Activated CD8-positive, alpha-beta memory T cell treated with anti-CD3 and anti-CD28 coated beads for 4 hours (primary cell): ENCODE measurements at places on chromosomes 3 and 15.

DNA sequence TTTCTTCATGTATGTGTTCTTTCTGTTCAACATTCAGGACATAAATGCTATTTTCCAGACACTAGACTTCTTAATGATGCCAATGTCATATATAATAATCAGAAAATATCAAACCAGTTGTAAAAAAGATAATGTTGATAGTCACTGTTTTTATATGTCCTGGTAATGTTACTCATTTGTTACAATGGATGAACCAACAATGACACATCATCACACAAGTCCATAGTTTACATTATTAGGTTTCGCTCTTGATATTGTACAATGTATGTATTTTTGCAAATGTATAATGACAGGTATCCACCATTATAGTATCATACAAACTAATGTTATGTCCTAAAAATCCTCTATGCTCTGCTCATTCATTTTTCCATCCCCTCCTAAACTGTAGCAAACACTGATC is 243.8 kb upstream of the CDIN1 start:
- DNase-seq: no peak

DNA sequence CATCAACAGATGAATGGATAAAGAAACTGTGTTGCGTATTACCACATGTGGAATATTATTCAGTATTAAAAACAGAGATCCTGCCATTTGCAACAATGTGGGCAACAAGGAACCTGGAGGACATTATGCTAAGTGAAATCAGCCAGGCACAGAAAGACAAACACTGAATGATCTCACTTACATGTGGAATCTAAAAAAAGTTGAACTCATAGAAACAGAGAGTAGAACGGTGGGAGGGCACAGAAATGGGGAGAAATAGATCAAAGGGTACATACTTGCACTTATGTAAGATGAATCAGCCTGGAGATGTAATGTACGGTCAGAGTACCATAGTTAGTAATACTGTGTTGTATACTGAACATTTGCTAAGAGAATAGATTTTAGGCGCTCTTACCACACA is 29.8 kb upstream of the MUC13 start:
- no peak for DNase-seq

DNA sequence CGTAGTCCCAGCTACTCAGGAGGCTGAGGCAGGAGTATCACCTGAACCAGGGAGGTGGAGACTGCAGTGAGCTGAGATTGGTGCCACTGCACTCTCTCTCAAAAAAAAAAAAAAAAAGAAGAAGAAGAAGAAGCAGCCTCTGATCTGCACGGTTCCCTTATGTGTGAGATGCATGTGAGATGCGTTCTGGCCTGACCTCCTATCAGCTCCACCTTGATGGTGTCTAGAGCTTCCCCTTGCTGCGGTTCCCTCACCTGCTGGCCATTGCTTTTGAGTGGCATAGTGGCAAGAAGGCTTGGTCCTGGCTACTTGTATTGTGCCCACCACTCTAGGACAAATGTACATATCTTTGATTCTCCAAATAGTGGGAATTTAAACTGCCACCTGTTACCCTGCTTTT is 49.4 kb upstream of the CFAP161 start:
- no peak for DNase-seq

DNA sequence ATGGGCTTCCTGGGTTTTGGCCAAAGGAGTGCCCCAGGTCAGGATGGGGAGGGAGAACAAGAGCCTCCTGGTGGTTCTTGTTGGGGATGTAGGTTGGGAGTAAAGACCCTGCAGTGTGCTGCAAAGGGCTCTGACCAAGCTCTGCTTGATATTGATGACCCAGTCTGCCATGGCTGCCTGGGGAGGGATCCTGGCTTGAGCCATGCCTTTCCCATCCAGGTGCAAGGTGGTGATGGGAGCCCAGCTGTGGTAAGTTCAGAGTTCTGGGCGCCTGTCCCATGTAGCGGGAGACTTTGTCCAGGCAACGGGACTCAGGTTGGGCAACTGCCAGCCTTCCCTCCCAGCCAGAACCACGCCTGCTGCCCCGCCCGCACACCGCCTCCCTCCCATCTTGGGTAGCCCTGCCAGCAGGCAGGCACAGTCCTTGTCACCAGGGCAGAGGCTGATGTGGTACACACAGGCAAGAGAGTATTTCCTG is 2.6 kb downstream of the GNAI2 start:
- no peak for DNase-seq

DNA sequence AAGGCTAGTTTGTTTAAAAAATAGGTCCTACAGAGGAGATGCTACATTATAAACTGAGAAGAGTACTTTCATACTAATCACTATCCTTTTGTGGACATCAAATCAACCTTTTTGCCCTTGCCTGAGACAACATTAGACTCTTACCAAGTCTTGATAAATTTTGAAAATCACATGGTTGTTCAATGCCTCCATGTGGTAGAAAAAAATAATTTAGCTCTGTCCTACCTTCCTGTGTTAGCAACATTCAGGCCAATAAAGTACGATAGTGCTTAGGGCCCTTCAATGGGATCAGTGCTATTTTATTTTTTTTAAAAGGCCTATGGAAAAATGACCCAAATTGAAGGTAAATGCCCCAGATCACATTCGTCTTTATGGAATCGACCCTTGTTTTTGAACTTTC is 5.0 kb upstream of the UBE2E1 start:
- DNase-seq: no peak

DNA sequence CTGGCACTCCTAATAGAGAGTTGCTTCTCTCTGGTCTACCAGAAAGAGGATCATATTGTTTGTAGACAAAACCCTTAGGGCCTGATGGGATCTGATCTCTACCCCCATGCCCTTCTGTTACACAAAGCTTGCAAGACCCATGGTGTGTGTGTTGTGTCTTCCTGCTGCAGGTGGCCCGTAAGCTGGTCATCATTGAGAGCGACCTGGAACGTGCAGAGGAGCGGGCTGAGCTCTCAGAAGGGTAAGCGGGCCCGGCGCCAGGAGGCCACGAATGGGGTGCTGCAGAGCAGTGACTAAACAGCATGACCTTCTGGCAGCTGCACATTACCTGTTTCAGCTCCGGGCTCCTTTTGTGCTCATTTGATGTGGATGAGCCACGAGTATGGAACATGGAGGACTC is 18.2 kb downstream of the TPM1 start:
- no peak for DNase-seq

GRCh38 chr3:100044369-100044768 is 69.9 kb downstream of the FILIP1L start:
- no peak for DNase-seq

DNA sequence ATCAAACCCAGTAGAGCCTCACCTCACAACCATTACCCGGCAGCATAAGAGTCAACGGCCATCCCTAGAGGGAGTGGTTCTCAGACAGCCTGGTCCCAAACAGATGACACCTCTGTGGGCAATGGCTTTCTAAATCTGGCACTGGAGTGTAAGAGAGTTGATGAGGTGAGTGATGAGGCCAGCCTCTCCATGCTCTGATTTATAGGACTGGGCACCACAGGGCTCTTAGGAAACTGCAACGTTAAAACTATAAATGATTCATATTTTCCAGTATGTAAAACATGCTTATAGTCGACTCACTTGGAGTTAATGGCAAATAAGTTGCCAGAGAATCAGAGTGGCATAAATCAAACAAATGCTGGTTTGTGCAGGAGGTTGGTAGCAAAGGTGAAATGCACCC is 187.7 kb downstream of the GREM1 start:
- no peak for DNase-seq

DNA sequence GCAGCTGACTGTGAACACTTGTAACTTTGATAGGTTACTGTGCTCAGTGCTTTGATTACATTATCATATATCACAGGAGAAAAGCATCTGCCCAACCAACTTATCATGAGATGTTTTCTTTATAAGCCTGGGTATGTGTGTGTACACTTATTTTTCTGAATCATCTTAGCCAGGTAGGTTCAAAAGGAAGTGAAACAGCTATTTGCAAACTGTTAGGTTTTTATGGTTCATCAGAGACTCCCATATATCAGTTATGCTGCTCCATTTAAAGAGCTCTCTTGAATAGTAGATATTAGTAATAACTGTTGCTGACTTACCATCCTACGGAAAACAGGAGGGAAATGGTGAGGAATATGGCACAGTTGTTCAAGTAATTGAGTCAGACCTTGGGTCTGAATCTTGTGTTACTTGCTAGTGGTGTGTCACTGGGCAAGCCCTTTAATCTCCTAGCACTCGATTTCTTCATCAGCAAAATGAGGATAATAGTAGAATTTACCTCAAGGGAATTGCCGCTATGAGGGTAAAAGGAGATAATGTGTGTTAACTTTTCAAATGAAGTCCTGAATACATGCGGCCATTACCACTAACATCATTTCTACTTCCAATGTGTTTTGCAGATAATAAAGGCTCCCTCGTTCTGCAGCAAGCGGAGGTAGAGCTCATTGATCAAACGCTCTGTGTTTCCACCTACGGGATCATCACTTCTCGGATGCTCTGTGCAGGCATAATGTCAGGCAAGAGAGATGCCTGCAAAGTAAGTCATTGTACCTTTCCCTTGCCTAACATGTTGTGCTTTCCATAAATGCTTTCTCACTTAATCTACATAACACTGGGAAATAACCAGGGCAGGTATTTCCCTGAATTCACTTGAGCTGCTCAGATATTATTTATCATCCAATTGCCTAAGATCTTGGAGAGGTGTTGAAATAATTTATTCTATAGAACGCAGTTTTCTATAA is 7.8 kb upstream of the C3orf52 start:
- DNase-seq: no peak

GRCh38 chr15:31338318-31338878 is 11.8 kb downstream of the KLF13 start:
- DNase-seq: no peak

DNA sequence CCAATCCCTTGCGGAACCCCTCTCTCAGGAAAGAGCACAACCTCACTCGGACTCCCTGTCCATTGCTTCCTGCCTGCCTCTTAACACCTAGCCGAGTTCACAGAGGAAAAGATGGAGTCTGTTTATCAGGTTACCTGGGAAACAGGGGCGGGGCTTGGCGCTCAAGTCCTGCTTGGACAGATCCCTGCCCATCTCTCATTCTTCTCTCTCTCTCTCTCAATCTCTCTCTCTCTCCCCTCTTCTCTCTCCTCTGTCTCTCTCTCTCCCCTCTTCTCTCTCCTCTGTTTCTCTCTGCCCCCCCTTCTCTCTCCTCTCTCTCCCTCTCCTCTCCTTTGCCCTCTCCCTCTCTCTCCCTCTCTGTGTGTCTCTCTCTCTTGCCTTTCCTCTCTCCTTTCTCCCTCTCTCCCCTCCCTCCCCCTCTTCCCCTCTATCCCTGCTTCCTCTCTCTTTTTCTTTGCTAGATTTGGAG is at the start of gene EFHB:
Gene EFHB (minus strand): TSS at position 120 of the 469 bp plus-strand sequence. CDS start 199 bp downstream, outside the sequence.
- no peak for DNase-seq

- DNase-seq: no peak
Observed at GRCh38 chr3:26247712-26248111, 374.9 kb upstream of the LRRC3B start.

- no peak for DNase-seq
Observed at GRCh38 chr3:148309390-148310035, 388.2 kb upstream of the AGTR1 start.

DNA sequence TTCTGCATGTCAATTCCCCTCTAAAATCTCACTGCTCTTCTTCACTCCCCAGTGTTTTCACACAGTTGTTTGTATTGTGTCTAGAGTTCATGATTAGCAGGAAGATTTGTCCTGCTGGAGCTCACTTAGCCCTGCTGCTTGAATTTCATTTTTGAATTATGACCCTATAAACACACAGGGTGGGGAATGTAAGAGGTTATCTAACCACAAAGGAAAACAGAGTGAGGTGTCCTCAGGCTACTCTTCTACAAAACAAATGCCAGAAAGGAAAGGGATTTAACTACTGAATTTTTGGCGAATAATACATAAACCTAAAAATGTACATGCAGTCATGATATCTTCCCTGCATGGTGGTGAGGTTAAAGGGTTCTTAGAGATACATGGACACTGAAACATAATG is 215.1 kb upstream of the CNTN4 start:
- no peak for DNase-seq

DNA sequence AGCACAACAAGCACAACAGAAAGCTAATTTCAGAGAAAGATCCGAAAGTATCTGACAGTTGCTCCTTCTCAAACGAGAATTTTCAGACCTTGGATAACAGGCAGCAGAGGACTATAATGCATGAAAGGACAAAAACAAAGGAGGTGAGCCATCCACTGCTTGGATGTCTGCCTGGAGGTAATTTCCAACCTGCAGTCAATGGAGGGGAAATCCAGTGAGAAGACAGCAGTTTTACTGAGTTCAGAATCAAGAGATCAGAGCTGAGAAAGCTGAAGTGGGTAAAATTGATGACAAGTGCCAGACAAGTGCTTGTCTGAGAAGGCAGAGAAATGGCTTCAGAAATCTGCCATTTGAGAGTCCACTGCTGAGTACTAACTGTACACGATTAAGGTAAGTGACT is 22.1 kb downstream of the UBE3A start:
- DNase-seq: no peak

- no peak for DNase-seq
Observed at GRCh38 chr3:134360046-134360445, 14.2 kb downstream of the AMOTL2 start.

DNA sequence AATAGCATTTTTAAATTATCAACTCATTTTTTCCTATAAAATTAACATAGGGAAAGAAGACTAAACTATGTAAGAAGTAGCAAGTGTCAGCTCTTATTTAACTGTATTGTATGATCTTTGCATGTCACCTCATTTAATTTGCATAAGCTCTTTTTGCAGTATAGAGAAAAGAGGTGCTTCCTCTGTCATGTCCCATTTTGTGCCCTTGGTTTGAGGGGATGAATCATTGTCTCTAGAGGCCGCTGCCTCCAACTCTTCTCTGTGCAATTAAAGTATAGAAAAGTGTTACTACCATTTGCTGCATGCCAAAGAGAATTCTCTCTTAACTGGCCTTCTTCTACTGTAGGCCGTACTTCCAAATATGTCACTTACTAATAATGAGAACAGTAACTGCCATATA is 93.4 kb downstream of the LRRC28 start:
- no peak for DNase-seq

- DNase-seq: no peak
Observed at GRCh38 chr15:61715082-61715481, 345.2 kb downstream of the VPS13C start.

- DNase-seq: no peak
Observed at GRCh38 chr15:35519541-35520149, 26.3 kb downstream of the DPH6 start.

GRCh38 chr3:78660957-78661356 is 1106.8 kb downstream of the ROBO1 start:
- no peak for DNase-seq

DNA sequence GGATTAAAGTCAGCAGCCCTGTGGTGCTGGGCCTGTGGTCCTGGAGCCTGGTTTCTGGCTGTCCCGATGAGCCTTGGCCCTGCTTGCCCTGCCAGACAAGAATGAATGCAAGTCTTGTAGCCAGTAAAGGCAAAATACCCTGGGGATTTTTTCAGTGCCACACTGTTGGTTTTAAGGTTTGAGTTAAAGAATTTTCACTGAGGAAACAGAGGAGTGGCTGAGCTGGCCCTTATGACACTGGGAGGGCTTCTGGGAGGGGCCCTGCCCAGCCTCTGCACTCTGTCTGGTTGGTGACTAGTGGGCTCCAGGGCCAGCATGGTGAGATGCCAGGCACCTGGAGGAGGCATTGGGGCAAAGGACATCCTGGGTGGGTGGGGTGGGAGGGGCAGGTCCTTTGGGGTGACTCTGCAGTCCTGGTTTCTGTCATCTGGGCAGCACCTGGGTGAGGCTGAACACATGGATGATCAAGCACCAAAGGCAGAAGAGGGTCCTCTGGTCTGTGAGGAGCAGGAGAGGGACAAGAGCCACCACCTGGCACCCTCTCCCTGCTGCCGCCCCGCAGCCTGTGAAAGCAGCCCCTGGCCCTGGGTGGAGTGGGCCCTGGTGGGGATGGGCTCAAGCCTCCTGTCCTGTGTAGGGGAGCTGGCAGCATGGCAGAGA is 12.5 kb upstream of the PLA2G4E start:
- no peak for DNase-seq

- DNase-seq: no peak
Observed at GRCh38 chr15:36004891-36005490, 459.0 kb upstream of the DPH6 start.
